ENCODE measurements at places on chromosomes 3 and 15. TPM values are rescaled to one million over a fixed set of nuclear protein-coding genes. Genes with fewer than 3 reads are reported as not detected.

SHC4 gene
- 1.4 TPM for total RNA-seq

MCTP2 gene
- total RNA-seq, result 25.2 TPM

ZBTB20 gene
- 6.4 TPM for total RNA-seq

EBLN2 gene
- total RNA-seq, result 4.7 TPM

AMIGO3 gene
- total RNA-seq, result not detected

CATSPER2 gene
- 1.9 TPM for total RNA-seq

TUBGCP5 gene
- total RNA-seq, result 16.4 TPM

CPNE9 gene
- total RNA-seq, result 0.30 TPM

SCAANT1 gene
- not detected for total RNA-seq

ASB14 gene
- not detected for total RNA-seq

LRRIQ4 gene
- total RNA-seq, result 0.12 TPM

CLRN1 gene
- total RNA-seq, result not detected

KLHL40 gene
- not detected for total RNA-seq

NCKIPSD gene
- 67.3 TPM for total RNA-seq

GP9 gene
- not detected for total RNA-seq

GOLGA8K gene
- total RNA-seq, result 0.25 TPM

SH3GL3 gene
- total RNA-seq, result not detected

PLA1A gene
- not detected for total RNA-seq

FOXL2 gene
- total RNA-seq, result not detected

NANOGP8 gene
- total RNA-seq, result not detected

LRRC15 gene
- total RNA-seq, result not detected

ROBO2 gene
- not detected for total RNA-seq

CPA3 gene
- total RNA-seq, result not detected

HESX1 gene
- total RNA-seq, result 1.1 TPM

GMNC gene
- total RNA-seq, result not detected
